Right cardiac atrium (tissue), 5 donors: ENCODE measurements at places on chromosomes 7 and 10. TPM values are rescaled to one million over a fixed set of nuclear protein-coding genes. Genes with fewer than 3 reads are reported as not detected.

Gene LIPJ
- total RNA-seq, result 0.11 TPM

- no peak for DNase-seq
Measured at GRCh38 chr10:31593124-31593523, 274.1 kb downstream of the ZEB1 start.

DNA sequence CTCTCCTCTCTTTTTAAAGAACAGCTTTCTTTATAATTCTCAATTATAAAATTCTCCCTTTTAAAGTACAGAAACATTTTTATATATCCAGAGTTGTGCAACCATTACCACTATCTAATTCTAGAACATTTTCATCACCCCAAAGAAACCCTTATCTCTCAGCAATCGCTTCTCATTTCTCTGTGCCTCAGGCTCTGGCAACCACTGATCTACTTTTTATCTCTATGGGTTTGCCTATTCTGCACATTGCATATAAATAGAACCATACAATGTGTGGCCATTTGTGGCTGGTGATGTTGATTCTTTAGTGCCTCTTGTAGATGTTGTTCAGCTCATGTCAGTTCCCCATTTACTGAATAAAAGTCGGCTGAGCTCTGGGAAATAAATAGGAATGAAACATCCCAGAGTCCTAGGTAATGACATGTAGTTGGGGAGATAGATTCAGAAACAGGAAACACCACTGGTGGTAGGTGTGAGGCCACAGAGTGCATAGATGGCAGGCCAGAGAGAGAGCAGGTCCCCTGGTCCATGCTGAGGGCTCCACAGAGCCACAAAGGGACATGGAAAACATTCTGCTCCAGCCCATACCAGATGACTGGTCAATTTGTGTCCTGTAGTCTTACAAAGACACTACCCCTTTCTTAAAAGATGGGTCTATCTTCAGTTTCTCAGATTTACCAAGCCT, 126.5 kb downstream of the PLPP4 start:
- DNase-seq, result no peak

- DNase-seq, result no peak
Measured at GRCh38 chr7:156065400-156065799, 253.1 kb upstream of the SHH start.

Gene HMX2
- not detected for total RNA-seq

- DNase-seq, result no peak
Measured at GRCh38 chr7:36758879-36759278, 34.6 kb upstream of the AOAH start.
